ENCODE measurements at places on chromosomes 7 and 10.

- no peak for DNase-seq
These were observed 2.4 kb upstream of the MKLN1 start for GRCh38 chr7:131325179-131325840.

DNA sequence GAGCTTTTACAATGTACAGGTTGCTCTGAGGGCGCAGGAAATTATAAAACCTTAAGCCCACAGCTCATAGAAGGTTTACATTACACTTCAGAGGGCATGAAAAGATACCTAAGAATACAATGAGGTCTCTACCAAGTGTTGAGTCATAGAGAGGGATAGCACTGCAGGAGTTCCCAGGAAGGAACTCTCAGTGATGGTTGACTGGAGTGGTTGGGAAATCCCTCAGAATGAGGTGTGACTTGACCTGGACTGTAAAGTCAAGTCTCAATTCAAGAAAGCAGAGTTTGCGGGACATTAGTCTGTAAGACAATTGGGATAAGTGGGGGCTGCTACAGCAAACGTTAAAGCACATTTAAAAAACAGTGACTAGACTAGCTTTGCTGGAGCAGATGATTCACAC lies 21.9 kb downstream of the TNKS2 start:
- no peak for DNase-seq

- no peak for DNase-seq
These were observed 80.8 kb downstream of the CYP26A1 start for GRCh38 chr10:93154531-93154930.

DNA sequence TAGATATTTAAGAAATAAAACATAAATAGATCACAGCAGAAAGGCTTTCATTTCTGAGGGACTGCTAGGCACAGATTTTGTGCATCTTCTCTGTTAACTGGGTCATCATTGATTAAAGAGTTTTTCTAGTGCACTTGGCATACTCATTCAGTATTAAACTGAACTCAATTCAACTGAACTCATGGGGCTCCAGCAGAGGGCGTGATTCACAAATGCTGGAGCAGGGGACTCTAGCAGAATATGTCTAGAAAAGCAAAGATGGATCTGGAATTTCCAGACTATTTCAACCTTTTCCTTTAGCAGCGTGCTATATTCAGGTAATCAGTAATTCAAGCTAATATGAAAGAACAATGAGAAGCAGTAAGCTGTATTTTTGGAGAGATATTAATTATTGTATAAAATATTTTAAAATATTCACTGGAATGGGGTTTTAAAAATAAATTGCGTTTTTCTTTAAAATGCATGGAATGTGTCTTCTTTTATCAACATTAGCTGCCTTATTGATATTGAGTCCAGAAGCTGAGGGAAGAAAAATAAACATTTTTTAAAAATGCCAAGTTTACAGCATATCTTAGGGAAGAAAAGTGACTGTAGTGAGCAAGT lies 296.8 kb upstream of the CACNA2D1 start:
- no peak for DNase-seq

DNA sequence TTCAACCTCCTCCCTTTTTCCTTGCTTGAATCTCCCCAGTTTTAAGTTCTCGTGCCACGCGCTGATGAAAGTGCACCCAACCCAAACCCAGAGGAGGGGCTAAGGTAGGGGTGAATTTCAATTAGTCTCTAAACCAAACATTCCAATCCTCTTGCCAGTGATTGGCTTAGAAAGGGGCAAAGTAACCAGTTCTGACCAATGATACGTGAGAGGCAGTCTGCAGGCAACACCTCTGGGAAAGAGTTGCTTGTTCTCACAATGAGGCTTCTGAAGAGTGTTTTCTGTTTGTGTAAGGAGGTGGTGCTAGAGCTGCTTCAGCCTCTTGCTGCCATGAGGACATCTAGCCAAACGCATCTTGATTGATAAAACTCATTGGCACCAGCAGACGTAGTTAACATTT lies 21.8 kb downstream of the SLC35G1 start:
- no peak for DNase-seq

DNA sequence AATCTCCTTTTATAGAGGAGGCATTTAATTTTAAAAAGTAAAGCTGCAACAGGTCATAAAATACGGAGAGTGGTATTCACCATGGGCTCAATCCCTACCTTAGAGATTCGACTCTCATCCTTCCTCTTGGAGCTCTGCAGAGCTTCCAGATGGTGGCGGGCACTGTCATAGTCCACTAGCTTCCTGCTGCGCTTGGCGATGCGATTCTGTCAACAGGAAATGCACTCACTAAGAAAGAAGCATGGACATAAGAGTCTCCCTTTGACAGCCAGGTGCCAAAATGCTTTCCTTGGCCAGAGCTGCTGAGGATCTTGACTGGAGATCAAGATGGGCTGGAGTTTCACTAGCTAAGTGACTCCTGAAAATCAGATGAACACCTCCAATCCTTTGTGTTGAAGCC lies 154.4 kb downstream of the AMPH start:
- DNase-seq, result no peak

DNA sequence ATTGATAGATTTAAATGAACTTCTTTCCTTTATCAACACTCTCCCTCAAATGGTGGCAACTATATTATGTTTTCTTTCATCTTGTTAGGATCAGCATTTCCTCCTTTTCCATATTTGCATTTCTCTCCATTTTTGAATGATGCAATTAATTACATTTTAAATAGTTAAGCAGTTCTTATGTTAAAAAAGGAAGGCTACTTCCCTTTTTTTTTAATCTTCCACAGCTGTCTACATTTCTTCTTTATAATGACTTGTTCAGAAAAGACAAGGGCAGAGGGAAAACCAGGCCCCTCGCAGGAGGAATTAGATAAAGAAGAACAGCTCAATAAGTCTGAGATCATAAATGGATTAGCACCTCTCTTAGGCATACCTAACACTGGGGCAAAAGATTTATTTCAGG lies 208.9 kb downstream of the ARL4A start:
- no peak for DNase-seq

- DNase-seq, result no peak
These were observed 78.2 kb upstream of the SEC61G start for GRCh38 chr7:54837168-54837567.

DNA sequence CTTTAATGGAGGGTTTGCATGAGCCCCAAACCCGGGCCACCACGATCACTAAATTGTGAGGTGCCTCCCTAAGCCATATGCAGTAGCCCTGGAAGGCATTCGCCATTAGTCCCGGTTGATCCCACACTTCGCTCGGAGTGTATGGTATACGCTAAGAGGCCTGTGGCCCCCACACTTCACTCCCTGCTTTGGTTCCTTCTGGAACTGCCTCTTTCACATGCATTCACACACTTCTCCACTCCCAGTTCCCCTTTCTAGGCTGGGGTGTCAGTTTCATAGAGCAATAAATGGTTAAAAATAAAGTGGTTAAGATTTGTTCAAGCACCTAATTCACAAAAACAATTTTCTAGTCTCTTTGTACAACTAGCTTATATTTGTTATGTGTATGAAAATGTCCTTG lies 212.1 kb upstream of the KCND2 start:
- DNase-seq, result no peak

DNA sequence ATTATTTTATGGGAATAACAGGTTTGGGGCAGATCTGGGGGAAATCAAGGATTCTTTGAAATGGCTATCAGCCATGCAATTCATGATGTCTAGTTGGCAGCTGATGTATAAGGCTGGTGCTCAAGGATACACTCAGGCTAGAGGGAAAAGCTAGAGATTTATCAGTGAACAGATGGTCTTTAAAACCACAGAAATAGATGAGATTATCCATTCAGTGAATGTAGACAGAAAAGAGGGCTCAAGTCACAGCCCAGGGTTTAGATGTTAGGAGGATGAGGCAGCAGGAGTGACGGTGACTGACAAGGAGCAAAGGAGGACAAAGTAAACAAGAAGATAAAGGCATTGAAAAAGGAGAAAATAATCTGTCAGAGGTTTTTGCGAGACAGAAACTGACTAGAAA lies 238.7 kb downstream of the CDK14 start:
- no peak for DNase-seq

DNA sequence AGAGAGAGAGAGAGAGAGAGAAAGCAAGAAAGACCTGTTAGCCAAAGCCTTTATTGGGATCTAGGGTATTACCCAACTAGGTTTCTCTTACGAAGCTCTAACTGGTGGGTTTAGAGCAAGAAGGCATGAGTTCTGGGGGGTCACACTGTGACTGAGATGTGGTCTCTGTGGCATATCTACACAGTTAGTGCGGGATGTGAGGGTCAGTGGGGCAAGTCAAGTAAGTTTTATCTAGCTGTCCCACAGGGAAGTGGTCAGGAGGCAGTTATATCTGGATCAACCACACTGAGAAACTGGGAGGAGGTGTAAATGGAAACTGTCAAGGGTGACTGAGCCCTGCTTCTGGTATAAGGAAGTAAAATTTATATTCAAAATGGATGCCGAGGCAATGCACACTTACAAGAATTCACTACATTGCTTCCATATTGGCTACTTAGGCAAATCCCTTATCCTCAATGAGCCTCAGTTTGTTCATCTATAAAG lies 331.6 kb upstream of the HPS1 start:
- DNase-seq, result no peak

- no peak for DNase-seq
These were observed 132.6 kb downstream of the TEX36 start for GRCh38 chr10:125550362-125550761.

DNA sequence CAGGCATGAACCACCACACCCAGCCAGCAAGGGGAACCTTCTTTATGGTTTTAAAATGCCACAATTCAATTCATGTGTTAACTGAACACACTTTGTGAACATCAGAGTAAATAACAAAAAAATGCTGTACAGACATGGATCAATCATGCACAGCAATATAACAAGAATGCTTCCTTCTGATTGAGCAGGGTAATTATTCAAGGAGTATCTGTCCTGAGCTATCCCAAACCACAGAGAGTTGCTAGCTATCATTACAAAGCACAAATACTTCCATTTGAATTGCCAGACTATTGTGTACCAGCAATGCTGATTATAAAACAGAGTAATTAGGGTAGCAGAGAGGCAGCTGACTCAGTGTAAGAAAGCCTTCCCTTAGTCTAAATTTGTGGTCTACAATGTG lies 11.3 kb upstream of the RHOBTB1 start:
- no peak for DNase-seq

DNA sequence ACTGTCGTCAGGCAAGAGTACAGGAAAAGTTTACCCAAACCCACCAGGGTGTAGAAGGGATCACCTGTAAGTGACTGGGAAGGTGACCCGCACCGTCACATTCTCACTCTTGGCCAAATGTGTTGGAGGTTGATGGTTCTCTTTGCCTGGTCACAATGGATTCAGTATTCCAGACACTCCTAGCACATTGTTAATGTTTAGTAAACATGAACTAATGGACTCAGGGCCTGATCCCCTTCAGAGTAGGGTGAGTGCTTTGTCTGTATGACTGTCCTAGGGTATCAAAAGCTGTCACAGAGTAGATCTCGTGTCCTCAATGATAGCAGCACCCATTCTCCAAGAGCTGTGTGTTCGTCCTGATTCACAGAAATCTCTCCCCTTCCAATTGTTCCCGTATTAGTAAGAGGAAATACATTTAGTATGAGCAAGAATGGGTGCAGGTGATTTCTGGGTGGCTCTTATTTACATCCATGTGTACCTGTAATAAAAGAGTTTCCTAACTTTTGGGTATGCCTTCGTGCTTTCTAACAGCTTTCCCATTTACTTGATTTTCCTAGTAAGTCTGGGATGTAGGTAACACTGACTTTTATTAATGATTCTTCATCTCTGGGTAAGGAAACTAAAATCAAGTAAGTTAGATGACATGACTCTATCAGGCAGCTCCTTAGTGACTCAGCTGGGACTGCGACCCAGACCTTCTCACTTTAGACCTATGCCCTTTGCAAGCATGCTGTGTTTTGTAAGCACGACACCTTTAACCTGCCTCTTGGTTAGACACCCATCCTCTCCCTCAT lies 4.7 kb downstream of the EEPD1 start:
- no peak for DNase-seq

DNA sequence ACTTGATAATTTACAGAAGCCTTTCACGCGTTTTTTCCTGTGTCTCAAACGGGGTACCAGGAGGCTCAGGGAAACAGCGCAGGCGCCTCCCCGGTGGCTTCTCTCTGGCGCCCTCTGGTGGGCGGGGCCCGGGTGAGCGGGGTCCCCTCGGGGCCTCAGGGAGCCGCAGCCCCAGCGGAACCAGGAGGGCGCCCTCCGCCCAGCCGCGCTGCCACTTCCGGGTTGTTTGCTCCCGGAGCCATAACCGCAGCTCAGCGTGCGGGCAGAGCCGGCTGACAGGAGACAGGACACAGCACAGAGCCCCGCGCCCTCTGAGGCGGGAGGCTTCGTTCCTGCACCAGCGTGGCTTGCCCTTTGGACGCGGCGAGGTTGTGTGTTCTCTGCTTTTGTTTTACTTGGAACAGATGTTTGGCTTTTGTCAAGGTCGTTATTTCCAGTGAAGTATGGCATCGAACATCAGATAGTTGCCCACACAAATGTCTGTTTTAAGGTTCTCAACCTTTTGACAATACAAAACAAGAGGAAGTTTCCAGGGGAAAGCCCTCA lies 6.9 kb upstream of the CYP2E1 start:
- peak; percentile 77 for DNase-seq

- DNase-seq, result no peak
These were observed 33.2 kb downstream of the WBP1L start for GRCh38 chr10:102776779-102777456.

- DNase-seq, result no peak
These were observed 134.8 kb upstream of the LAMB4 start for GRCh38 chr7:108265007-108265406.

DNA sequence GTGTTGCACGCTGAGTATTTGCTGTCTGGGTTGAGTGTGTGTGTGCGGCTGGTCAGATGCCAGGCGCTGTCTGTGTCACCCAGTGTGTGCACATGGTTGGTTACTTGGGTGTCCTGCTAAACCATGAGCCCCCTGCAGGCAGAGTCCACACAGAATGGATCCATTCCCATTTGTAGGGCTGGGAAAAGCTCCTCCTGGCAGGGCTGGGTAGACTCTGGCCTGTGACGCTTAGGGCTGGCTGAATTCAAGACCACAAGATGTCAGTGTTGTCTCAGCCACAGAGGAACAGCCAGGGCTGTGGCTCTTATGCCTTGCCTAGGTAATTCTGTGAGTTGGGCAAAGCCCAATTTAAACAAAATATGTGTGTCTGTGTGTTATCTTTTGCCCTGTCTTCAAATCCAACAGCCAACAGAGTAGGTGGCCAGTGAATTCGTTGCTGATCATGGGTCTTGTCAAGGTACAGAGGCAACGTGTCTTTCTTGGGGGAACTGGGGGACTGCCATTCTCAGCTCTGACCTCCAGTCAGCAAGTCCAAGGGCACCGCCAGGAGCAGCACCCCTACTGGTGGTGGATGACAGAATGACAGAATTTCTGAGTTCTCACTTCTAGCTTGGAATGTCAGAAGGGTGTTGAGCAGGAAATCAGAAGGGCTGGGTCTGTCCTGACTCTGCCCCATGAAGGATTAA lies 285.1 kb downstream of the CCSER2 start:
- DNase-seq, result no peak

DNA sequence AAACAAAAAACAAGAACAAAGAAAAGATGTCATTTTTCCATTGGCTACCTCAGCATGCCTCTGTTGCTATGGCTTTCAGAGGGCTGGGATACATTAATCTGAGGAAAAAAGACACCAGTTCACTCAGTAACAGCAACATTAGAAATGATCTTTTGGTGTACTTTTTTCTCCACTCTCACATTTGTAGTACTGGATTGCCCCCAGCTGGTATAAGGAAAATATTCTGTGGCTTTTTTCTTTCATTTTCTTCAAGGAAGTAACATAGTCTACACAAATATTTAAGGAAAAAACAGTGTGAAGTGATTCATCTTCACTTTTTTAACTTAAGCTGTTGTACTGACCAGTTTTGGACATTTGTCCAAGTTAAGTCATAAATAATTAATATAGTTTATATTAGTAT lies 482.3 kb downstream of the SORCS1 start:
- DNase-seq, result no peak

Data from stimulated activated CD8-positive, alpha-beta memory T cell treated with anti-CD3 and anti-CD28 coated beads, Interleukin-4, amount 100 ng/mL, for 1 hour (primary cell).